Stimulated activated effector memory CD8-positive, alpha-beta T cell treated with anti-CD3 and anti-CD28 coated beads, Interleukin-12 subunit alpha, Interleukin-12 subunit beta, amount 100 ng/mL, for 72 hours (primary cell): ENCODE measurements at places on chromosomes 5 and 9.

- DNase-seq, result no peak
Observed at GRCh38 chr5:141694479-141694878, 12.4 kb upstream of the ARAP3 start.

- DNase-seq, result no peak
Observed at GRCh38 chr9:38029915-38030638, 39.0 kb downstream of the SHB start.

DNA sequence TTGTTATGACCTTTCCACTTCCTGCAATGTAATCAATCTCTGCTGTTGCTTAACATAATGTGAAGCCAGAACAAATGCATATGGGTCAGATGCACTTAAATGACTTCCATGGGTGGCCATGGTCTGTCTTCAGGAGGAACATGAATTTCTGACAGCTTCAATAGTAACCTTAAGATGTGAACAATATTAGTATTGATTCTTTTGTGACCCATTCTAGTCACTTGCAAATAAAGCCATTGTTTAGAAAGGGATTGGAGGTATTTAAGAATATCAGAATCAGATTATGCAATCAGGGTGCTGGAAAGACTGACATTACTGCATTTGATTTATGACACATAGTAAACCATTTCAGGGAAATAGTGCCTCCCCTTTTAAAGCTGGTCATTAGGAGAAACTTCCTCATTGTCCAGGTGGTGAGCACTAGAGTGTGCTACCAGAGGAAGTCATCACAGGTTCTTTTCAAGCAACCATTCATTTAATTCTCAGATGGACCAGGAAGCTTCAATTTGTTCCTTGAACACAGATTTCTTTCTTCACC is 32.1 kb downstream of the GRIN3A start:
- DNase-seq, result no peak

GRCh38 chr5:177335701-177336065 is 15.8 kb downstream of the LMAN2 start:
- no peak for DNase-seq

- DNase-seq, result peak; percentile 48
Observed at GRCh38 chr5:131252824-131253171, 11.1 kb upstream of the CDC42SE2 start.

DNA sequence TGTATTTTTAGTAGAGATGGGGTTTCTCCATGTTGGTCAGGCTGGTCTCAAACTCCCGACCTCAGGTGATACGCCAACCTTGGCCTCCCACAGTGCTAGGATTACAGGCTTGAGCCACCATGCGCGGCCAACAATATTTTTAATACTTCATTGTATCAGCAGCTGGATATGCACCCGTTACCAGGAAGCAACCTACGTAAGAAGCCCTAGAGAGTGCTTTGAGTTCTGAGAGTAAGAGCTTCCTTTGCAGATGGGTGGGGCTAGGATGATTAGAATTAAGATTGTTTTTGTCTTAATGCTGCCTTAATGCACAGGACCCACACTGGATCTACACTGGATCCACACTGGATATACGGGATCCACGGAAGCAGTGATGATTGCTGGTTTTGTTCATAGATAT is 123.9 kb upstream of the ABCA1 start:
- DNase-seq, result no peak

DNA sequence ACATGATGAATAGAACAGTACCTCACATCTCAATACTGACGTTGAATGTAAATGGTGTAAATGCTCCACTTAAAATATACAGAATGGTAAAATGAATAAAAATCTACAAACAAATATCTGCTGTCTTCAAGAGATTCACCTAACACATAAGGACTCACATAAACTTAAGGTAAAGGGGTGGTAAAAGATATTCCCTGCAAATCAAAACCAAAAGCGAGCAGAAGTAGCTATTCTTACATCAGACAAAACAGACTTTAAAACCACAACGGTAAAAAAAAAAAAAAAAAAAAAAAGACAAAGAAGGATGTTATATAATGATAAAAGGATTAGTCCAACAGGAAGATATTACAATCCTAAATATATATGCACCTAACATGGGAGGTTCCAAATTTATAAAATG is 214.0 kb upstream of the MAST4 start:
- DNase-seq, result no peak
